Thoracic aorta (tissue), 2 donors: ENCODE measurements at places on chromosomes 7 and 10. TPM values are rescaled to one million over a fixed set of nuclear protein-coding genes. Genes with fewer than 3 reads are reported as not detected.

- DNase-seq: no peak
These were observed 533.5 kb downstream of the GPAM start for GRCh38 chr10:111650088-111650487.

- DNase-seq: no peak
These were observed 143.5 kb downstream of the PRPF18 start for GRCh38 chr10:13730306-13730652.

The STMP1 gene
- total RNA-seq: 48.5 TPM

The FFAR4 gene
- 1.3 TPM for total RNA-seq

The SPRN gene
- total RNA-seq: not detected

- no peak for DNase-seq
These were observed 27.3 kb downstream of the PDE1C start for GRCh38 chr7:32042900-32043299.

The CRYGN gene
- not detected for total RNA-seq

GRCh38 chr10:43737003-43737402 lies 88.3 kb upstream of the ZNF32 start:
- DNase-seq: no peak

DNA sequence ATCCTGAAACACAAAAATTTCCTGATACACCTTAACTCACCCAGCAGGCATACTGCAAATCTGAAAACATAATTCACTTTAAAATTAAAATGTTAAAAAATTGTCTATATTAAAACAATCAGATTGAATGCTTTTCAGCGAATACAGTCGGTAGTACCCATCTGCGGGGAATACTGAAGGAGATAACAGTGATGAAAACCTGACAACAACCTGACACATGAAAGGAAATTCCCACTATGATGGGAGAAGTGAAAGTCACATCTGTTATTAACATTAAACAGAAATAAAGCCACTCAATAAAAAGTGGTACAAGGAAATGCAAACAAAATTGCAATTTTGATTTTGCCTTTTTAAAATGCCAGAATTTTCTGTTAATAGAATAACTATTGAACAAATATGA lies 448.0 kb upstream of the SEMA3A start:
- no peak for DNase-seq

- DNase-seq: no peak
These were observed 1.0 kb downstream of the TWIST1 start for GRCh38 chr7:19116121-19117090.

DNA sequence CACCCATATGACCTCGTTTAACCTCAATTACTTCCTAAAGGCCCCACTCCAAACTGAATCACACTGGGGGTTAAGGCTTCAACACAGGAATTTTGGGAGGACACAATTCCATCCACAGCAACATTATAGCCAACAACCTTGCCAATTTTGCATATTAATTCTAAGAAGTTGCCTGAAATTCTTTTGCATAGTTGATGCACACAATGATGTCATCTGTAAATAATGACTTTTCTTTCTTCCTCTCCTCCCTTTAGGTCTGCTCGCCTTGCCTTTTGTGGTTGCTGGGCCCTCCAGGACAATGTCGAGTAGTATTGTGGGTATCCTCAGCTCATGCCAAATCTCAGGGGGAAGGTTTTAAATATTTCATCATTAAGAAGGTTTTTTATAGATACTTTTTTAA lies 16.0 kb upstream of the CAMK2B start:
- no peak for DNase-seq

GRCh38 chr7:139897422-139898090 lies 68.5 kb downstream of the TBXAS1 start:
- no peak for DNase-seq

DNA sequence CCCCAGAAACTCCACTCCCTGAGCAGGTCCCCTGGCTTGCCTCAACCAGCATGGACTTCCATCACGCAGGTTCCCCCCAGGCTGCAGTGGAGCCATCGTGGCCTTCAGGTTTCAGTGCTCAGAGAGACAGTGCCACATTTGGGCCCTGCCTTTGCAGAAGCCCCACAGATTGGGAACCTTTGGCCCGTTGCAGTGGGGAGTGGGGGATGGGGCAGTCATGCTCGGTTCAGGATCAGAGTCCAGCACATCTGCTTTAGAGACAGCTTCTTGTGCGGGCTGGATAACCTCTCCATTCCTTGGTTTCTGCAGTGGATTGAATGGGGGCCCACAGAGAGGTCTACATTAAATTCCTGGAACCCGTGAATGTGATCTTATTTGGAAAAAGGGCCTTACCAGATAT lies 183.9 kb downstream of the EBF3 start:
- no peak for DNase-seq
